NCI-H146 (cell line): ENCODE measurements at places on chromosomes 5 and 9.

- DNase-seq = no peak
These were observed 80.8 kb downstream of the ZNF608 start for GRCh38 chr5:124665625-124666024.

DNA sequence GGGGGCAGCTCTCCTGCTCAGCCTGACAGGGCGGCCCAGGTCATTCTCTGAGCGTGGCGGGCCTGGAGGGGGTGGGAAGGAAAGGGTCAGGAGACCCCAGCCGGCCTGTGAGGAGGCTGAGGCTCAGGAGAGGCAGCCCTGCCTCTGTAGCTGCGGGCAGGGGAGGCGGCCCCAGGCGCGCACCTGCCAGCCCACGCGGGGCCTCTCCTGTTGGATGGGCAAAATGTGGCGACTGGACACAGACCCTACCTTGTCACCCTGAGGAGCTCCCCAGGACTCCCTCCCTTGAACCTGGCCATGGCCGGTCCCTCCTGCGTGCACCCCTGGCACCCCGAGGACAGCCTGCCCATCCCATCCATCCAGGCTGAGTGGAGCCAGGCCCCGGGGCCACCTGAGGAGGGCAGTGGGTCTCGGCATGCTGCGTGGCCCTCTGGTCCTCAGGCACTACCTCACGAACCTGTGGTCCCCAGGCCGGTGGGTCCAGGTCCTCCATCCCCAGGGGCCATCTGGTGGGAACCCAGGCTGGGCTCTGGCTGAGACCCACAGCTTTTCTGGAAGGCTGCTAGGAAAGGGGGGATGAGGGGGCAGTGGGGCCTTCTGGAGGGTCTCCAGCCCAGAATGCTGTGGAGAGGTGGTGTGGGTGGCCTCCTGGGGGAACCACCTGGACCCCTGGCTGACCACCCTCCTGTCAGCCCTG, 15.1 kb upstream of the NRARP start:
- DNase-seq = no peak

GRCh38 chr9:19378647-19379046, 1.4 kb downstream of the RPS6 start:
- DNase-seq = no peak

GRCh38 chr5:138660051-138660572, 84.9 kb upstream of the HSPA9 start:
- DNase-seq = no peak

DNA sequence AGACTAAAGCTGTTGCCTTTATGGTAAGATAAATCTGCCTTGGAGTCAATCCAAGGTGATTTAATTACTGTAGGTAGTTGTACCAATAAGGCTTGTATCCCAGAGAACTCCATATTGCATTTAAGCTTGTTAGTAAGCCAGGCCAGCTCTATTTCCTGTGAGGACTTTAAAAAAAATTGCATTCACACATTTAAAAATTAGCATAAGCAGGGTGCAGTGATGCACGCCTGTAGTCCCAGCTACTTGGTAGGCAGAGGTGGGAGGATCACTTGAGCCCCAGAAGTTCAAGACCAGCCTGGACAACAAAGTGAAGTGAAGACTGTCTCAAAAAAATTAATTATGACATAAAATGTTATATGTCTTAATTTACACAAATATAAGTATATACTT, 28.7 kb upstream of the ABL1 start:
- DNase-seq = no peak
